ENCODE measurements at places on chromosomes 2 and 18.
A peak's percentile ranks its signal among the peaks of the same experiment; 100 is the strongest.

- no peak for DNase-seq
Observed at GRCh38 chr2:70258532-70258875, 567 bp downstream of the PCYOX1 start.

DNA sequence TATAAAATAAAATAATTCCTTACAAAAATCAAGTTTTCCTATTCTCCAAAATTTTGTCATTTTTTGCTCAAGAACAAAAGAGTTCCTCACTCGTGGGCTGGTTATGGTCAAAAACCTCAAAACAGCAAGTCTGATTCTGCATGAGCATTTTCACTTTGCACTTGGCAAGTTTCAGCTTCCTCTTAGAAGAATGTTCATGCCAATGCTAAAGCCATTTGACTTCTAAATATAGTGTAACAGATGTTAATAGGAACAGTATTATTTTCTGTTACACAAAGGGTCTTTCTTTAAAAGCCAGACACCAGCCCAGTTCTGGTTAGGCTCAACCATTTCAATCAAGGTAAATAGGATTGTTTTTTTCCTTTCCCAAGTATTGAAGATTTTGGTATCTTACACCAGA, 261.3 kb upstream of the CCDC68 start:
- no peak for DNase-seq

DNA sequence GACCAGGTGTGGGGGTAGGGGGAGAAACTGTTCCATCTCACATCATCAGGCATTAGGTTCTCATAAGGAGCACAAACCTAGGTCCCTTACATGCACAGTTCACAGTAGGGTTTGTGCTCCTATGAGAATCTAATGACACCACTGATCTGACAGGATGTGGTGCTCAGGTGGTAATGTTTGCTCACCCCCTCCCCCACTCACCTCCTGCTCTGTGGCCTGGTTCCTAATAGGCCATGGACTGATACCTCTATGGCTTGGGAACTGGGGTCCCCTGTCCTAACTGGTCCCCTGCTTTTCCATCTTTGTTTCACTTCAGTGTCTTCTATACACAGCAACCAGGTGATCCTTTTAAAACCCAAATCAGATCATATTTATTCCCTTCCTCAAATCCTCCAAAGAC, 267.8 kb downstream of the TNS1 start:
- no peak for DNase-seq

DNA sequence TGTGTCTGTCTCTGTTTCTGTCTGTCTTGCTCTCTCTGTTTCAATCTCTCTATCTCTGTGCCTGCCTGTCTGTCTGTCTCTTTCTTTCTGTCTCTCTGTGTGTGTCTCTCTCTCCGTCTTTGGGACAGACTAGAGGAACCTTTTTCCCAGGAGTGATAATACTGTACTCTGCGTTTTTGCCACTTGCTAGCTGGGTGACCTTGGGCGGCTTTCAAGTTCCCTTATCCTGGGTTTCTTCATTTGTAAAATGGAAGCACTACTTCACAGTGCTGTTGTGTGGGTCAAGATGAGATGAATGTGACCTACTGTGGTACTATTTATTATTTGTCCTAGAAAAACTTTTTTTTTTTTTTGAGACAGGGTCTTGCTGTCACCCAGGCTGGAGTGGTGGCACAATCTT, 42.4 kb downstream of the HPCAL1 start:
- DNase-seq: no peak

- DNase-seq: no peak
Observed at GRCh38 chr2:227310756-227311110, 14.3 kb upstream of the MFF start.

GRCh38 chr2:240648650-240649275, 23.5 kb downstream of the GPR35 start:
- DNase-seq: no peak

- DNase-seq: no peak
Observed at GRCh38 chr2:67798541-67799160, 264.2 kb downstream of the C1D start.

GRCh38 chr2:57987835-57988573, 58.6 kb upstream of the VRK2 start:
- DNase-seq: no peak

DNA sequence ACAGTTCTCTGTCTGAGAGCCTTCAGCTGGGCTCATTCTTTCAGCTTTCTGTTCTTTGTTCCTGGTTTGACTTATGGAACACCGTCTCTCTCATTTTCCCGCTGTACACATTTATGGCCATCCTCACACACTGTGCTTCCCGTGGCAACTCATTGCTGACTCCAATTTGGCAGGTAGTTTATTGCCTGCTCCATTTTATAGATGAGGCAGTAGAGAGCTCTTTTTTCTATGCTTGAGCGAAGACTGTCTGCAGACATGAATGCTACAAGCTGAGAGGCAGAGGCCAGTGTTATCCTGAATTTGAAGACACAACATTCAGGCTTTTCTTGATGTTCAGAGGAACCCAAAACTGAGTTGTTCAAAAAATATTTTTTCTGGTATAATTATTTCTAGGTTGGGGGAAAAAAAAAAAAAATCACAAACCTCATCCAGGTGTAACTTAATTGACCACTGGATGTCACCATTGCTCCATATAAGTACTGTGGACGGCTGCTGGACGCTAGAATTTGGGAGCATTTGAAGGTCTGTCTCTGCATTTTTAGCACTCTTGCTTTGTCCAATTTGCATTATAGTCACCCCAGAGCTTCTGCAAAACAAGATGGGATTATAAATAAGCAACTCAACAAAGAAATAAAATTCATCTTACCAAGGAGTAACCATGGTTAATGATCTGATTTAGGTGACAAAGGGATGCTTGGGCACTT, 83.5 kb downstream of the HRH4 start:
- peak; percentile 5 for DNase-seq

- DNase-seq: no peak
Observed at GRCh38 chr18:26458526-26459232, 89.7 kb downstream of the KCTD1 start.

GRCh38 chr2:130949954-130950353, 113.2 kb downstream of the ARHGEF4 start:
- no peak for DNase-seq

DNA sequence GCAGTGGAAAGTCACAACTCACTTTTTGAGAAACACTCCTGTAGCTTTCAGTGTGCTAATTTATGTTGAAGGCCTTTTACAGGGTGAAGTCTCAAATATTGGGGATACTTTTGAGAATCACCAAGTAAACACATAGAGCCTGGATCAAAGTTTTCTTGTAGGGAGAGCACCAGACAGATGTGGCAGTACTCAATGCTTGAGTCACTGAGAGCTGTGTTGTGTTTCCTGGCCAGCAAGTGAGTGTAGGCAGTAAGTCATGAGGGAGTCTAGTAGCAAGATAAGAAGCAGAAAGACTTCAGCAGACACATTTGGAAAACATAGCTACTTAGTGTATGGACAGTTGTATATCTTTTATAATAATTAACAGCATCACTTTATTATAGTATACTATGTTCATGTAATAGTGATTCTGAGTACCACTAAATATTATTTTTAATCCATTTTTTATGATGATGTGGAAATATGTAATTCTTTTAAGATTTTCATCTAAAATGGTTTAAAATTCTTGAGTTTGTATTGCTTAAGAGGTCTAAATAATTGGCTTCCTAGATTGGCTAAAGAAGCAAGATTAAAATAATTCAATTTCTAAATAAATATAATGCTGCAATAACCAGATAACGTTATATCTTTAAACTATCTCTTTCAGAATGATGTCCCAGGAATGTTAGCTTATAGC, 12.8 kb downstream of the PSMD1 start:
- DNase-seq: no peak

DNA sequence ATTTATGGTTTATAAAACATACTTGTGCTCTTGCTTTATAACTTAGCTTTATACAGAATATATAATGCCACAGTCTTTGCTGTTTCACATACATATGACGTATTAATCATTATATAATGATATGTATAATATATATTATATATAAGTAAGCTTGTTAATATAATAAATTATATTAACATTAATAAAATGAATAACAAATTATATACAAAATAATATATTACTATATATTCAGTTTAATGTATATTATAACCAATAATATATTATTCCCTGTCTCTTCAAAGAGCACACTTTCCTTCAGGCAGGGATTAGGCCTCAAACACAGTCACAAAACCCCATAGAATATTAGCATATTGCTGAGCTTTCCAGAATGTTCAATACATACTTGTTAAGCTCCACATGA, 427.6 kb downstream of the NCKAP5 start:
- DNase-seq: no peak

DNA sequence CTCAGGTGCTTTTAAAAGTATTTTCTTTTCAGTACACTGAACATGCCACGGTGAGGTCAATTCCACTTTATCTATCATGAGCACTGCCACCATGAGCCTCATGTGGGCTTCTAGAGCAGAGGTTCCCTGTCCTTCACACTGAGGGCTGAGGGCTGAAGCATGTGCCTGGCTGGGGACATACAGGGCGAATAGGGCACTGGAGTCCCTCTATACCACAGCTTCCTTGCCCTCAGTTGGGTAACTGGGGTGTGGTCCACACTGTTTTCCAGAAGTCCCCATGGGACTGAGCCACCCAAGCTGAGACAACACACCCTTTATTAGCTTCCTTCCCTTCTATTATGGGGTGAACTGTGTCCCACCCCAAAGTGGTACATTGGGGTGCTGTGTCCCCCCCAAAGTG, 172.2 kb upstream of the ID2 start:
- DNase-seq: no peak

DNA sequence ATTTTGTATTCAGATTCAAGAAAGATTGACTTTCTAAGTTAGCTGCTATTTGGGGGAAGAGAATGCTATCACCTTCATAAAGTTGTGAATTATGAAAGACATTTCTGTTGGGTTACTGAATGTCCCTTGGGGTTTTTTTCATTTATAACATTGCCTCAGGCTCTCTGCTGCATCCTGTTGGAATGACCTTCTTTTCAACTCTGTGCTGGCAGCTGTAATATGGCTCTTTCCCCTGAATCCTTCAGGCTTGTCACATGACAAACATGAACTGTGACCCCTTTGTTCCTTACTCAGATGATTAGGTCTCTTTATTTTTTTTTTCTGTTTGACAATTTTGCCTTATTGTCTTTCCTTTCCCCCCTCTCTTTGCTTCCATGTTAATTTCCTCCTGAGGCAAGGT, 159.8 kb downstream of the TAF4B start:
- DNase-seq: peak; percentile 1

GRCh38 chr2:85611217-85611704, 605 bp downstream of the C2orf68 start:
- DNase-seq: no peak

GRCh38 chr2:3789256-3789655, 85.9 kb downstream of the DCDC2C start:
- no peak for DNase-seq

GRCh38 chr2:205994344-205994743, 91.6 kb downstream of the INO80D start:
- DNase-seq: peak; percentile 3

- no peak for DNase-seq
Observed at GRCh38 chr2:63865159-63865799, 23.6 kb downstream of the UGP2 start.

- no peak for DNase-seq
Observed at GRCh38 chr2:75155115-75155514, 44.2 kb downstream of the TACR1 start.

- no peak for DNase-seq
Observed at GRCh38 chr2:95738301-95738700, 146.5 kb downstream of the TRIM43 start.

GRCh38 chr18:53819671-53820070, 404.8 kb downstream of the MBD2 start:
- DNase-seq: no peak

DNA sequence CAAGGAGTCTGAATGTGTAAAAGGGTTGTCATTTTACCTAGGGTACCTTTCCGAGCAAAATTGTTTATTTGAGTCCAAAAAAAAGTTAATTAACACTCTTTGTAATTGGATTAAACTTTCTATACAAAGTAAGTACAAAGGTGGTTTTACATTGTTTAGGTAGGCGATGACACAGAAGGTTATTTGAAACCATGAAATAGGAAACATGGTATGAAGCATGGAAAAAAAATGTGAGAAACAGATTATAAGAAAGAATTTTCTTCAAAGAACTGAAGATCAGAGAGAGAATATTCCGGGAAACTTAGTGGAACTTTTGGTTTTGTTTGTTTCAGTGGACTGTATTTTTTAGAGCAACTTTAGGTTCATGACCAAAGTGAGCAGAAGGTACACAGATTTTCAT, 32.7 kb downstream of the CARF start:
- DNase-seq: no peak
